Osteoblast (primary cell): ENCODE measurements at places on chromosomes 12 and 14.

DNA sequence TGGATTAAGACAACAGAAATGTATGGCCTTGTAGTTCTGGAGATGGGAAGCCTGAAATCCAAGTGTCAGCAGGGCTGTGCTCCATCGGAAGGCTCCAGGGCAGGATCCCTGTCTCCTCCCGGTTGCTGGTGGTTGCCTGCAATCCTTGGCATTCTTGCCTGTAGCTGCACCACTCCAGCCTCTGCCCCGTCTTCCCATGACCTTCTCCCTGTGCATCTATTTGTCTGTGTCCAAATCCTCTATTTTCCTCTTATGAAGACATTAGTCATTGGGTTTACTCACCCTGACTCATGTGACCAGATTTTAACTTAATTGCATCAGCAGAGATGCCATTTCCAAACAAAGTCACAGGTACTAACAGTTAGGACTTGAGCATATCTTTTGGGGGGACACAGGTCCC is 15.1 kb downstream of the TUNAR start:
- DNase-seq: peak; percentile 87

DNA sequence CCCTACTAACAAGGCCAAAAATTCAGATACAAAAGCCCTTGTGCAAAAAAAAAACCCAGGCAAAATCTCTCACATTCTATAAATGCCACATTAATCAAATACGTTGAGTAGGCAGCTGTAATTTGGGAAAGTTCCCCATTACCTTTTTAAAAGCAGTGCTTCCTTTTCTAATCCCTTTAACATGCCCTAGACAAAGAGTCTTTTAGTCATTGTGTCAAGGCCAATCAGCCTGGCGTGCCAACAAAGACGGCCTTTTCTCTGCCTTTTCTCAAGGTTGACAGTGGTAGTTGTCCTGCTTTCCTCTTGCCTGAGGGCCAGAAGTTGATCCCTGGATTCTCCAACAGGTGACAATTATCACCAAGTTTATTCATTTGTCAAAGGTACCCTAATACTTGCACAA is 62.5 kb upstream of the METAP2 start:
- DNase-seq: no peak

- no peak for DNase-seq
Measured at GRCh38 chr12:72226510-72226909, 45.7 kb upstream of the TRHDE start.

DNA sequence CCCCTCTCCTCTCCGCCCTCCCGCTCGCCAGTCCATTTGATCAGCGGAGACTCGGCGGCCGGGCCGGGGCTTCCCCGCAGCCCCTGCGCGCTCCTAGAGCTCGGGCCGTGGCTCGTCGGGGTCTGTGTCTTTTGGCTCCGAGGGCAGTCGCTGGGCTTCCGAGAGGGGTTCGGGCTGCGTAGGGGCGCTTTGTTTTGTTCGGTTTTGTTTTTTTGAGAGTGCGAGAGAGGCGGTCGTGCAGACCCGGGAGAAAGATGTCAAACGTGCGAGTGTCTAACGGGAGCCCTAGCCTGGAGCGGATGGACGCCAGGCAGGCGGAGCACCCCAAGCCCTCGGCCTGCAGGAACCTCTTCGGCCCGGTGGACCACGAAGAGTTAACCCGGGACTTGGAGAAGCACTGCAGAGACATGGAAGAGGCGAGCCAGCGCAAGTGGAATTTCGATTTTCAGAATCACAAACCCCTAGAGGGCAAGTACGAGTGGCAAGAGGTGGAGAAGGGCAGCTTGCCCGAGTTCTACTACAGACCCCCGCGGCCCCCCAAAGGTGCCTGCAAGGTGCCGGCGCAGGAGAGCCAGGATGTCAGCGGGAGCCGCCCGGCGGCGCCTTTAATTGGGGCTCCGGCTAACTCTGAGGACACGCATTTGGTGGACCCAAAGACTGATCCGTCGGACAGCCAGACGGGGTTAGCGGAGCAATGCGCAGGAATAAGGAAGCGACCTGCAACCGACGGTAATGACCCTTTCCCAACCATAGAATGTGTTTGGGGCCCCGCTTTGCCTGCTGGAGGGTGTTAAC is 615 bp downstream of the CDKN1B start:
- DNase-seq: no peak

DNA sequence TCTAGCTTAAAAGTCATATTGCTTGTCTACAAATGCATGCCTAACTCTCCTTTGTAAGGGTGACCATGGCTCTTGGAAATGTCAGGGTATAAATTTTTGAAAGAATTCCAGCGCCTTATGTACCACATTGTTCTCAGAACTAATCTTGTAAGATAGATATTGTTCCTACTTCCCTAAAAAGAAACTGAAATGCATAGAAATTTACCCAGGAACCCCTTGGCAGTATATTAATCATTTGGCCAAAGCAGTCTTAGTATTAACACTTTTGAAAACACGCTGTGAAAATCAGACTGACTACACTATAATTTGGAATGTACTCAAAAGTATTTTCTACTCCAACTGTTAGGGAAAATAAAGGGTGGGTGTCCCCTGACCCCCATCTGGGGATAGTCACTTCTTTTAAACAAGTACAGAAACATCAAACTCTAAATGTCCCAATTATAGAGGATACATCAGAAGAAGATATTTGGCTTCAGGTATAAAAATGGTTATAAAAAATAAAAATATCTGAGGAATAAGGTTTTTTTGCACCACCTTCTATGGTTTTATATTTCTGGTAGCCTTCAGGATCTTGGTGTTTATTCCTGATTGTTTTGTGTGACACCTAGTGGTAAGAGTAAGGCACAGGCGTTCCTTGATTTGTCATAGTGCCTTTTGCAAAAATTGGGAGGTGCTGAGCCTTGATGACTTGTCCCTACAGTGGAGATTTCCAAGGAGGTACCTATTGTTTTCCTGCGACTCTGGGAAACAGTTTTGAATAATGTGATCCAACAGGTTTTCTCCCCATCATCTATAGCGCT is 2.2 kb upstream of the NFKBIA start:
- DNase-seq: peak; percentile 87

DNA sequence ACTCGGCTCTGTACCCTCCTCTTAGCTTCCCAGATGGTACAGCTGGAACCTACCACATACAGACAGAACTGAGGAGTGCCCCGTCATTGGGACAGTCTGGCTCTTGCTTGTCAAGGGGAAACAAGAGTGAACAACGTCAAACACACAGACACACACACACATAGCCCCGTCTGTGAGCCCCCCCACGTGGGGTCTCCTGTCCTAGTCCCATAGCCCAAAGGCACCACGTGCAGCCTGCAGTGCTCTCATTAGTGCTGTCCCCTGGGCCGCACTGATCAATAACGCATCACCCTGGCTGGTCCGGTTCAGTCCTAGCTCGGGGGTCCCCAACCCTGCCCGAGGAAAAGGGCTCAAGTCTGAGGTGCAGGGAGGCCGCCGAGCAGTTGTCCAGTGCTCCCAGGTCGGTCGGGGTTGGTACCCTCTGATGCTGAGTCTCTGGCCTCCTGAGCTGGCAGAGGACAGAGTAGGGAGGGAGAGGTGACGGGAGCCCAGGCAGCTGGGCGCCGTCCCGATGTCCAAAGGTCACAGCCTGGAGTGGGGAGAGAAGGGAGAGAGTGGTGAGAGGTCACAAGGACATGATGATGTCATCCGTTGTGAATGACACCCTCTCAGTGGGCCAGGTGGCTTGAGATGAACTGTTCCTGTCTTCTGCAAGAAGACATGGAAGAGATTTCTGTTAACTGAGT is 105.4 kb upstream of the NOS1 start:
- DNase-seq: no peak

- peak; percentile 59 for DNase-seq
Measured at GRCh38 chr12:79055926-79056674, 191.5 kb downstream of the SYT1 start.

- peak; percentile 84 for DNase-seq
Measured at GRCh38 chr14:102272392-102272791, 32.6 kb downstream of the MOK start.

DNA sequence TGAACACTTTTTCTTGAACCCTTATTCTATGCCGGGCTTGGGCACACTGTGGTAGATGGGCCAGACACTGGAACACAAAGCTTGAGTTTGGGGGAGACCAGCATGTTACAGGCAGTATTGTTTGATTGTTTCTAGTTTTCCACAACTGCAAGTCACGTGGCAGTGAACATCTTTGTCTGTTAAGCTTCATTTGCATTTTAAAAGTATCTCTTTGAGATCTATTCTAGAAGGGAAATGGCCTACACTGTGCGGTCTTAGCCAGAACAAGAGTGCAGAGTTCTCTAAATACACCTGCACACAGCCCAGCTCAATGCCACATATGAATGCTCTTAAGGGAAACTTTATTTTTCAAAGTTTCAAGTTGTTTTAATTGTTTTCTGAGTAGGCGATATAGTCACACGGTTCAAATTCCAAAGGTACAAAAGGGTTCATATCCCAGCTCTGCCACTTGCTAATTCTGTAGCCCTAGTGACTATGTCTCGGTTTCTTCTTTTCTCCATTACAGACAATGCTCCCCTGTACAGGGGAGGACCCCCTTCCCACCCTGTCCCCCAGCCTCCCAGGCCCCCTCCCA is 24.9 kb downstream of the RIN3 start:
- no peak for DNase-seq

DNA sequence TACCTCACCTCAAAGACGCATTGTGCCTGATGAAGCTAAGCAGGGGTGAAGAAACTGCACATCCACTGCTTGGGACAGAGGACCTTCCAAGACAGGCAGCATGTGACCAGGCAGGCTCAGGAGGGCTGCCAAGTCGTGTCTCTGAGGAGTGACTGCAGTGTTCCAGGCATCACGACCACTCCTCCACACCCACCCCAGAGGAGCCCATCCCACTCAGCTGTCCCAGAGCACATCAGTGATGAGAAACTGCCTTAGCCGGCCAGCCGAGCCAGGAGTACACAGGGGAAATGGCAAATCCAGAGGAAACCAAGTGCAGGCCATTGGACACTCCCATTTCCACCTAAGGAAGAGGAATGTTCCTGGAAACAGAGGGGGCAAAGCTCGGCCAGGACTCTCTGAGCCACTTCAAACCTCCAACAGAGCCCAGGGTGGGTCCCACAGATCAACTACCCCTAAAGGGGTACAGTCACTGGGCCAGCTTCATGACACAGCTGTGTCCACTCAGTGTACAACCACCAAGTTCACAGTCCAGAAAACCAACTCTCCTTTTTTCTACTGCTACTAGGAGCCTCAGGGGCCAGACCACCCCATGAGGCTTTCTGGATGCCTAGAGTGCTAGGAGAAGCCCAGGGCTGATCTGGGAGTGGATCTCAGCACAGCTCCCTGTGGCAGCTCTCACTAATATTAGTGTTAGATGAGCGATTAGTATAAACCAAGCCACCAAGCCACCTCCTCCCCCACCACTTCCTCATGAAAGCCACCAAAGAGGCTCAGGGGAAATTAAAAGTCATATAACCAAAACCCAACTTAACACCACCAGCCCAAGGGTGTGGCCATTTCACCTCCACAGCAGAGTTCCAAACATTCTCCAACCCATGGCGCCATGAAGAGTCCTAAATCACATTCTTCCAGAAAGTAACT is 15.4 kb downstream of the PXN start:
- DNase-seq: no peak
